ENCODE measurements at places on chromosomes 16 and 17. TPM values are rescaled to one million over a fixed set of nuclear protein-coding genes. Genes with fewer than 3 reads are reported as not detected.
A peak's percentile ranks its signal among the peaks of the same experiment; 100 is the strongest.

Gene KCNH4
- total RNA-seq = 0.24 TPM

Gene TBC1D3B
- 6.3 TPM for total RNA-seq

Gene LIG3
- total RNA-seq = 83.3 TPM

Gene DHRS7C
- not detected for total RNA-seq

Gene SEZ6
- 1.4 TPM for total RNA-seq

Gene ZNF19
- 3.3 TPM for total RNA-seq

Gene CDYL2
- total RNA-seq = 5.4 TPM

Gene DPEP3
- 2.7 TPM for total RNA-seq

Gene VTN
- 1.3 TPM for total RNA-seq

Gene CYGB
- total RNA-seq = 5.1 TPM

Gene NACA2
- total RNA-seq = not detected

Gene KREMEN2
- 7.5 TPM for total RNA-seq

Gene BIRC5
- total RNA-seq = 117 TPM

GRCh38 chr16:2458887-2459646 is 842 bp upstream of the TEDC2 start:
- DNase-seq = no peak

GRCh38 chr16:54216268-54216667 is 70.3 kb downstream of the IRX3 start:
- DNase-seq = no peak

DNA sequence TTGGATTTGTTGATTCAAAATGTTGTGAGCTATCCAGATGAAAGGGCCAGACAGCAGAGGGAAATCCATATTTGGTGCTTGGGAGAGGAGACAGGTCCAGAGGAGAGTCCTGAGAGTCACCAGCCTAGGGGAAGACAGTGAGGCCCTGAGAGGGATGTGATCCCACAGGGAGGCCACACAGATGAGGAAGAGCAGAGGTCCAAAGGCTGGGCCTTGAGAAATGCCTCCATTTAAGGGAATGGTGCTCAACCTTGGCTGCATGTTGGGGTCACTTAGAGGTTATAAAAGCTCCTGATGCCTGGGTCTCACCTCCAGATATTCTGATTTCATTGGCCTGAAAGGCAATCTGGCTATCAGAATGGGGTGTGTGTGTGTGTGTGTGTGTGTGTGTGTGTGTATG is 194.9 kb downstream of the UTP18 start:
- no peak for DNase-seq

GRCh38 chr17:17710728-17711541 is 29.7 kb downstream of the RAI1 start:
- DNase-seq = peak; percentile 78

GRCh38 chr16:50614955-50615724 is 66.0 kb downstream of the SNX20 start:
- no peak for DNase-seq

DNA sequence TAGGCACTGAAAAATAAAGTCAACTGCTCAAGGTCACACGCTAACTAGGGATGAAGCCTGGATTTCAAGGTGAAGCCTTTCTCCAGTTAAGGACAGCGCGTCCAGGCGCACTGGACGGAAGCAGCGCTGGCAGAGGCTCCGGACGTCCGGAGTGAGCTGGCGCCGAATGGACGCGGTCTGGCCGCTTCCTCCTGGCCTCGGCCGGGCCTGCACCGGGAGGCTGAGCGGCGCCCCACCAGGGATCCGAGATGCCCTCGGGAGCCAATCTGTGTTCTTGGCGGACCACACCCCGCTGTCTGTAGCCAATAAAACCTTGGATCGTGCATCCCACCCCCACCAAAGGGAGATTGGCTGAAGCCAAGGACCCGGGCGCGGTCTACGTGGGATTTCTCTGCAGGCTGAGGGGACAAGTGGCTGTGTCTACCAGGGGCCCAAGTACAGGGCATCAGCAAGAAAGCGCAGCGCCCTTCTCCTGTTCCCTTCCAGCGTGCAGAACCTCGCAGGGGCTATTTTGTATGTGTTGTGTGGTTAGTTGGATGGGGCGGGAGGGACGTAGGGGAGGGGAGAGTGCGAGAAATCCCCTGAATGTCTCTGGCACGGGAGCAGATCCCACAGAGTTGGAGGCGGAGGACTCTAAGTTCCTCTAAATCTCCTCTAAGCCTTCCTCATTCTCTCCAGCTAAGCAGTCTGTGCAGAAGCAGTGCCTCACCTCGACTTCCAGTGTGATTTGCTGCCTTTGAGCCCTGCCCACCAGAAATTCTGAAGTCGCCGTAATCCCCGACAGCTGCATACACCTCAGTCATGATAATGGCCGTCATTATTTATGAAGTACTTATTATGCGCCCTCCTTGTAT is 2.5 kb upstream of the AKAP10 start:
- peak; percentile 34 for DNase-seq

GRCh38 chr16:80063031-80063712 is 462.6 kb upstream of the MAF start:
- no peak for DNase-seq

DNA sequence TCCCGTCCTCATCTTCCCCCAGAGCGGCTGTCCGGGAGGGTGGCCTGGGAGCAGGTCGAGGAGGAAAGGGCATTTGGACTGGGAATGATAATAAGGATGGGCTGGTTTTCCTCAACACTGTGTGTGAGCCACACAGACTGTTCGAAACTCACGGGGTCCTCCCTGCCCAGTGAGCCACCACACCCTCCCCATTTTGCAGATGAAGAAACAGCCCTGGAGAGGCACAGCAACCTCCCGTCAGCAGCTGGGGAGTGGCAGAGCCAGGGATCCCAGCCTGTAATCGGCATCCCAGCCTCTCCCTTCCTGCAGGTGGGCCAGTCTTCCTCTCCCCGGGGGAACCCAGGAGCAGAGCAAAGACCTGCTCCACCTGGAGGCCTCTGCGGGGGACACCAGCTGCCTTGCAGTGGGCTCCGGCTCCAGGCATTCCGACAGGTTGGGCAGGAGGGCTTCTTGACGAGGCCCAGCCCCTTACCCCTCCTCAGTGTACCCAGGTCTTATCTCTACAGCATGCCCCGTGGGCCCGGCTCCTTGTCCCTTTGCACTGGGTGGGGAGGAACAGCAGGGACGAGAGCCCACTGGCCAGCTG is 23.8 kb downstream of the ENGASE start:
- DNase-seq = peak; percentile 47

- DNase-seq = no peak
Measured at GRCh38 chr17:44905006-44906000, 6.1 kb upstream of the EFTUD2 start.

GRCh38 chr17:16870253-16871245 is 101.4 kb downstream of the TNFRSF13B start:
- no peak for DNase-seq

DNA sequence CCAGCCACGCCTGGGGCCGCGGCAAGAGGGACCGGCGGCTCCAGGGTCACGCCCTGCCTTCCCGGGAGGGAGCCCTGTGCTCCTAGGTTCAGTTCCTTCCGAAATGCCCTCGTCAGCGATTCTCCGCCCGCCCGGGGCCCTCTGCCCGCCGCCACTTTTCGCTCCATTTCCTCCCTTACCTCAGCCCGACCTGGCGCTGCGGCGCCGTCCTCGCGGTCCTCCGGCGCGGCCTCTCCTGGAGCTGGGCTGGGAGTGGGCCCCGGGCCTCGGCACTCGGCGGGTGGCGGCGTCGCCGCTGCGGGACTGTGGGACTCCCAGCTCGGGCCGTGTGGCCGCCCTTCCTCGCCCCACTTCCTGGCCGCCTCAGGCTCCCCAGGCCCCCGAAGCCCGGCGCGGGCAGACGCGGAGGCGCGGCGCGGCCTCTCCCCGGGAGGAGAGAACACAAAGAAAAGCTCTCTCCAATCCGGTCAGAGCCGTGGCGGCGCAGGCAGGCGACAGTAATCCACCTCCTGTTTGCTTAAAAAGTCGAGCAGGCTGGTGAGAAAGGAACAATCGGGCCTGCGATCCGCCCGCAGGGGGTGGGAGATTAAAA is 1.6 kb downstream of the BAHCC1 start:
- DNase-seq = peak; percentile 76

DNA sequence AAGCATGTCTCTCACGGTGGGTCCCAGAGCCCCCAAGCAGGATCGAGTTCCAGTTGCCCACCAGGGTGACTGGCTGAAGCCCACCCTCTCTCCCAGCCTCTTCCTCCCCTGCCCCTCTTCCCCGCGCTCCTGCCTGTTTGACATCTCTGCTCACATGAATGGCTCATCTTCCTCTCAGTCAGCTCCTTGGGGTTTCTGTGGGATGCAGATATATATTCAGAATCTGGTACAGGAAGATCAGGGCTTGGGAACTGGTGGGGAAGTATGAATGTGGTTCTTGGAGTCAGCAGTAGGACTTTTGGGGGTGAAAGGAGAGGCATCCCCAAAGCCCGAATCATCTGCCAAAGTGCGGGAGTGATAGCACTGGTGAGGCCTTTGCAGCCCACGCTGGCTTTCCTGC is 158.9 kb upstream of the CIBAR2 start:
- DNase-seq = no peak

DNA sequence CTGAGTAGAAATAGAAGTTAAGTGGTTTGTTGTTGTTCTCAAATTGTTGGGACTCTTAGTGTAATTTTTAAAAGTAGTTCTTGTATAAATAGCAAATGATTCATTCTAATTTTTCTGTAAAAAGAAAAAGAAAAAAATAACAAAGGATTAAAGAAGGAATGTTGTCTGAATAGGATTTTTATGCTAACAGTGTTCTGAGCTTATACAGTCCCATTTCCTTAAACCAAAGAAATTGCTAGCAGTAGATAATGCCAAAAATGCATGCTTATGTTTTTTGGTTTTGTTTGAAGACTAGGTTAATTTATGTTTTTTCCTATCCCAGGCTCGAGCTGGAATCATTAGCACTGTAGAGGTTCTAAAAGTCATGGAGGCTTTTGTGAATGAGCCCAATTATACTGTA is 44.7 kb upstream of the KPNB1 start:
- no peak for DNase-seq

- DNase-seq = no peak
Measured at GRCh38 chr16:50099957-50100648, 34.3 kb downstream of the HEATR3 start.

- no peak for DNase-seq
Measured at GRCh38 chr17:8806926-8807550, 7.9 kb upstream of the MFSD6L start.

- DNase-seq = no peak
Measured at GRCh38 chr17:68847711-68848110, 107.5 kb downstream of the ABCA8 start.

DNA sequence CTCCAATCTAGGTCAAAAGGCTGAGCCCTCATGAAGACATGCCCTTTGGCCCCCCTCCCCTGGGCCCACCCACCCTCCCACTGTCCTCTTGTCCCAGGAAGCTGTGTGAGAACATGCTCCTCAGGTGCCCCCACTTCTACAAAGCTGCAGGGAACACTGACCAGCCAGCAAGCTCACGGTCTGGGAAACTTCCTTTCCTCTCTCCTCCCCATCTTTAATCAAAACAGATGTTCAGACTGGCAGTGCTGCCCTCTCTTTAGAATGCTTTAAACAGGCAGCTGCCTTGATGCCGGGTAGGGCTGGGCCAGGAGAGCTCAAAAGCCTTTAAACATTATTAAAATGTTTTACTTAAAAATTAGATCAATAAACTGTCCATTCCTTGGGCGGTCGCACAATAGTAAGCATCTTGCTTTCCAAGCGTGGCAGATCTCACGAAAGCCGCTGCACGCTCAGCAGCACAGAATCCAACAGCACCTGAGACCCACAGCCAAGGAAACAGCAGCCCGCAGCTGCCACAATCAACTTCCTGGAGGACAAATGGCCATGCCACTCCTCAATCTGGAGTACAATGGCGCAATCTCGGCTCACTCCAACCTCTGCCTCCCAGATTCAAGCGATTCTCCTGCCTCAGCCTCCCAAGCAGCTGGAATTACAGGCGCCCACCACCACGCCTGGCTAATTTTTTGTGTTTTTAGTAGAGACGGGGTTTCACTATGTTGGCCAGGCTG is 399.2 kb downstream of the SLC39A11 start:
- DNase-seq = no peak

GRCh38 chr17:41434005-41434404 is 6.8 kb downstream of the KRT38 start:
- no peak for DNase-seq

GRCh38 chr16:1282324-1282973 is 26.6 kb downstream of the TPSD1 start:
- no peak for DNase-seq

DNA sequence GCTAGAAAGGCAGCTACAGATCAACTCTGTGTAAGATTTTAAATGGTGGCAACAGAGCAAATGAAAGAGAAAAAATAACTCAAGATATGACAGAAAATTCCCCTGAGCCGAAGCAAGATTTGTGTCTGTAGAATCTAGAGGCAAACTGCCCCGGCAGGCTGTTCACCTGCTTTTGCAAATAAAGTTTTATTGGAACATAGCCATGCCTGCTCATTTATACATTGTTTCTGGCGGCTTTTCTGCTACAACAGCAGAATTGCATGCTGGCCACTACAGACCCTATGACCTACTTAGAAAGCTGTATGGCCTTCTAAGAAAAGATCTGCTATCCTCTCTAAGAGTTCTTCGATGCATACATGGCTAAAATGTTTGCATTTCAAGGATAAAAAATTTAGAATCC is 119.5 kb downstream of the SALL1 start:
- no peak for DNase-seq

DNA sequence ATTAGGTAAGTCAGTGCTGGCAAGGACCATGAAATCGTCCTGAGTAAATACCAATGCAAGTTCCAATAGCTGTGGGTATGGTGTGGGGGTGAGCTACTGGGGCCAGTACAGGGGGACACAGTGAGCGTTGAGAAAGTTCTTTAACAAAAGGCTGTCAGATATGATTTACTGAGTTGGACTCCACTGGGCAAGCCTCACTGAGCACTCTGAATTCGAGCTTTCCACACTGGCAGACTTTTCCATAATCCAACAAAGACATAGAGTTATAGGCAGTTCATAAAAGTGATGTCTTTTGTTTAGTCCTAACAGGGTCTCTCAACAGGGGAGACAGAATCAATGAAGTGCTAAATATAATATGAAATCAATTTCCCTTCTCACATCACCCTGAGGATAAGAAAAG is 489.0 kb downstream of the KCNJ2 start:
- no peak for DNase-seq

GRCh38 chr17:77952368-77952767 is 6.1 kb upstream of the TNRC6C start:
- DNase-seq = no peak

DNA sequence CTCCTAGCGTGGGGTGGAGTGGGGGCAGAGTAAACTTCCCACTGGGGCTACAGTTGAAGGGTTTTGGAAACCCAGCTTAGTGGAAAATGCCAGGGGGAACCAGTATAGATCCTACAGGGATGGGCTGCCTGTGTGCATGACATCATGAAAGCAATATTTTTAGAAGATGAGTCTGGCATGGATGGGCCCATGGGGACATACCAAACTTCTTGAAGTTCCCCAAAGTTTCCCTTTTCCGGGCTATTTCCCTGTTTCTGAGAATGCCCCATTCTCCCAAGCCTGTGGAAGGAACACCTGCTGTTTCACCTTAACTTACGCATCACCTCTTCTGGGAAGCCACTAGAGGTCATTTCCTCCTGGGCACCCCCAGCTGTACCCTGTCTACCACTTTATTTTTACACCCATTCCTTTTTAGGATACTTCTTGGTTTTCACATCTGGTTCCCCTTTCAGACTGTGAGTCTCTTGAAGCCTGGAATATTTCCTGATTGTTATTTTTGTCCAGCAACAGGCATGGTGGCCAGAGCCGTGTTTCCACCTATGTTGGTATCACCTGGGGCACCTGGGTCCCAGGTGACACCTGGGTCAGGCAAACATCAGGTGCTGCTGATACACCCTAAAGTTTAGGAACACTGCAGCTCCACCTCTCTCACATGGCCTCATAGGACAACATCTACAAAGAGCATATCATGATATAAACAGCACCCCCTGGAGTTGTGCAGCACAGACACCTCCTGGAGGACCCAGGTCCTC is 9.8 kb downstream of the SOCS3 start:
- no peak for DNase-seq

Data from WTC11 (cell line).